ENCODE measurements at places on chromosomes 2 and 18.

GRCh38 chr2:32810909-32811495 is 135.8 kb upstream of the LTBP1 start:
- no peak for DNase-seq
- no peak overlapping the region for H3K4me3 ChIP-seq
- H3K27me3 ChIP-seq, result no peaks in the 10 kb centered on the region
- H3K4me1 ChIP-seq, result no peaks in the 10 kb centered on the region

GRCh38 chr2:241559323-241560161 is 997 bp downstream of the BOK start:
- DNase-seq, result no peak
- H3K27me3 ChIP-seq, result peaks cover 33% of the 10 kb centered on the region
- peaks cover 4% of the 10 kb centered on the region for H3K36me3 ChIP-seq
- peak overlapping the region; percentile 86 for H3K4me3 ChIP-seq
- peaks cover 9% of the 10 kb centered on the region for H3K4me1 ChIP-seq

DNA sequence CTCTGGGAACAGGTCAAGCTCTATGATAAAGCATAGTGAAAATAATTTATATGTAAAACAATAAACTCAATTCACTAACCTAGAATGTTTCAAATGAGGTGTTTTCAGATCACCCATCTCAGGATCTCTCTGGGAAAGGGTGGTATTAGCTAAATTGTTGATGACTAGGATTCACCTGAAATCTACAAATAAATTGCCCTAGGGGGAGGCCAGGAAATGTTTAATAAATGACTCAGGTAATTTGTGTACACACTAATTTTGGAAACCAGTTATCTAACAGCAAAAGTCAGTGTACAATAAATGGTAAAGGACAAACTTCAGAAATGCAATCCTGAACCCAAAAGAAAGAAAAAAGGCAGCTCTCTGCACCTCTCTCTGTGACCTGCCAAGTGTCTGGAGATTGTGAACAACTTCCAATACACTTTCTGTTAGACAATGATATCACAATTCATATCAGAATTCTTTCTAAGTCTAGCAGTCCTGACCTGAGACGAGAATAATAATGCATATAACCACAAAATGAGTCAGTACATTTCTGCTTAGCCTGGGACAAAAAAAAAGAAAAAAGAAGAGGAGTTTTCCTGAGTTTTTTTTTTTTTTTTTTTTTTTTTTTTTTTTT is 760.0 kb downstream of the EPHA4 start:
- no peak overlapping the region for H3K27ac ChIP-seq
- H3K36me3 ChIP-seq, result no peaks in the 10 kb centered on the region
- no peak overlapping the region for H3K4me3 ChIP-seq
- no peaks in the 10 kb centered on the region for H3K4me1 ChIP-seq
- no peak for DNase-seq

- H3K4me3 ChIP-seq, result no peak overlapping the region
- peaks cover 18% of the 10 kb centered on the region for H3K4me1 ChIP-seq
- no peaks in the 10 kb centered on the region for H3K36me3 ChIP-seq
- H3K27me3 ChIP-seq, result no peaks in the 10 kb centered on the region
- DNase-seq, result no peak
Measured at GRCh38 chr2:26458365-26459042, 19.4 kb downstream of the OTOF start.

DNA sequence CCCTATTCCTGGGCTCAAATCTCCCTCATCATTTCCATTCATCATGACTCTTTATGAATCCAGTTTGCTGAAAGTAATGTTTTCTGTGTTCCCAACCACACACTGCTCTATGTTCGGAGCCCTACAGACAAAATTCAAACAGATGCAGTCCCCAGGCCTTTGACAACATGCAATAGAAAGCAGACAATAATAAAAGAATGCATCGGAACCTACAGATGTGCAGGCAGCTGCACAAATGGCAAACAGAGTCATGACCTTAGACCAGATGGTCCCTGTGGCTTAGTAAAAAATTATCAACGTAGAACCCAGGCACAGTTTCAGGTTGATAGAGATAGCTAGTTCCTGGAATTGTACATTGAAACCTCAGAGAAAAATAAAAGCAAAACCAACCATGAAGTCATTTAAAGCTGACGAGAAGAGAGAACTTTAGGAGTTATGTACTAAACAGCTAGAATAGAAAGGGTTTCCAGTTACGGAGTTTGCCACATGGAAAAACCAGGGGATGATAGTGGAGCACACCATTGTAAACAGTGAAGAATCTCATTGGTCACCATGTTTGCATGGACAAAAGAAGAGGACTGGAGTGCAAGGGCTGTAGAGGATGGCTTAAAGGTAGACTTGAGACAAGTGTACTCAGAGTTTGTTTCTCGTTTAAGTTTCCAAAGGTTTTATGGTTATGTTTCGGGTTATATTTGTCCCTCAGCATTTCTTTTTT is 23.2 kb upstream of the ACVR1 start:
- no peak overlapping the region for H3K27ac ChIP-seq
- no peaks in the 10 kb centered on the region for H3K36me3 ChIP-seq
- peaks cover 5% of the 10 kb centered on the region for H3K4me1 ChIP-seq
- DNase-seq, result no peak
- no peak overlapping the region for H3K4me3 ChIP-seq

GRCh38 chr2:166888180-166888579 is at the start of gene XIRP2:
XIRP2 (plus strand) TSS chr2:166888480; CDS start chr2:166903483, 15,003 bp downstream.
- peaks cover 11% of the 10 kb centered on the region for H3K4me1 ChIP-seq
- DNase-seq, result no peak
- H3K27ac ChIP-seq, result peak within 1 kb of the TSS; percentile 78
- H3K27me3 ChIP-seq, result no peaks in the 10 kb centered on the region

DNA sequence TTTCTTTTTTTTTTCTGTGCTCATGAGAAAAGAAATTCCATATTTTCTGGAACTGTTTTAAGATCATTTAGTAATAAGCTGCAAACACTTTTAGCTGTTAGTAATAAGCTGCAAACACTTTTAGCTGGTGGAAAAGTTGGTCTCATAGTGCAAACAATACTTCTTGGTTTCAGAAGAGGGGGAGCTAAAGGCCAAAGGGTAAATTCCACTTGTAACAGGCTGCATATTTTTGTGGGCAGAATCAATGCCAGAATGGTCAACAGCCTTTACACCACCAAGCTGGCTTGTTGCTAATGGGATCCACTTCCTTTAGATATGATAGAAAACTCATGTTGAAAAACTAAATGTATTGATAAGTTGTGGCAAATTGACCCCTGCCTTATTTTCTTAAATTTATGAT is 356.8 kb downstream of the NR4A2 start:
- H3K4me1 ChIP-seq, result peaks cover 42% of the 10 kb centered on the region
- H3K27ac ChIP-seq, result peak overlapping the region; percentile 85
- H3K4me3 ChIP-seq, result peak overlapping the region; percentile 1
- no peaks in the 10 kb centered on the region for H3K27me3 ChIP-seq

DNA sequence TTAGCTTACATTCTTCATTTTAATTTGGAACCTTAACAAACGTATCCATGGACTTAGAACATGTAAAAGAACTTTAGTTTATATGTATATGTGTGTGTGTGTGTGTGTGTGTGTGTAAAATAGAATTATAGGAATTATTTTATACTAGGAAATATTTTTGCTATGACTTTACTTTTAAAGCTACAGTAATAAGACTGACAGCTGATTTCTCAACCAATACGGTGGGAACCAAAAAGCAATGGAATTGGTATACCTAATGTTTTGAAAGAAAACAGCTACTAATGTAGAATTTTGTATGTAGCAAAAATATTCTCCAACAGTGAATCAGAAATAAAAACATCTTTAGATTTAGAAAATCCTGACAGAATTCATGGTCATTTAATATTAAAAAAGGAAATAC is 146.5 kb upstream of the ARL4C start:
- H3K4me3 ChIP-seq, result no peak overlapping the region
- H3K27ac ChIP-seq, result no peak overlapping the region
- peaks cover 7% of the 10 kb centered on the region for H3K36me3 ChIP-seq
- H3K4me1 ChIP-seq, result no peaks in the 10 kb centered on the region
- DNase-seq, result no peak

DNA sequence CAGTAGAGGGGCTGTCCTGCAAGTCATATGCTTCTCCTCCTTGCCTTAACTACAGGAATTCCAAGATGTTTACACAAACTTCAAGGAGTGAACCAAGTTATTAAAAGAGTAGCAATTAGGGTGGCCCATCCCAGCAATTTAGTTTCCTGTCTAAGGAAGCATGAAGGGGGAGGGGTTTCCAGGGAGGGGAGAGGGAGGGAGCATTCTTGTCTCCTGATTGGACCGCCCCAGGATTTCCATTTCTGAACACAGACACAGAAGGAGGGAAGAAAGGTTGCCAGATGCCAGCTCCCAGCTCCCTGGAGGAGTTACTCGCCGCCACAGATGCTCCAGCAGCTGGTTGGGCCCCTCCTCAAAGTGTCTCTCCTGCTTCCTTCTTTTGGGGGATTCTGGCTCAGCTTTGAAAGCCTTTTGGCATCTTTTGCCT is 107.6 kb downstream of the TRIB2 start:
- no peaks in the 10 kb centered on the region for H3K27me3 ChIP-seq
- DNase-seq, result no peak
- H3K27ac ChIP-seq, result peak overlapping the region; percentile 81
- H3K36me3 ChIP-seq, result no peaks in the 10 kb centered on the region
- H3K4me1 ChIP-seq, result peaks cover 37% of the 10 kb centered on the region
- H3K4me3 ChIP-seq, result no peak overlapping the region

DNA sequence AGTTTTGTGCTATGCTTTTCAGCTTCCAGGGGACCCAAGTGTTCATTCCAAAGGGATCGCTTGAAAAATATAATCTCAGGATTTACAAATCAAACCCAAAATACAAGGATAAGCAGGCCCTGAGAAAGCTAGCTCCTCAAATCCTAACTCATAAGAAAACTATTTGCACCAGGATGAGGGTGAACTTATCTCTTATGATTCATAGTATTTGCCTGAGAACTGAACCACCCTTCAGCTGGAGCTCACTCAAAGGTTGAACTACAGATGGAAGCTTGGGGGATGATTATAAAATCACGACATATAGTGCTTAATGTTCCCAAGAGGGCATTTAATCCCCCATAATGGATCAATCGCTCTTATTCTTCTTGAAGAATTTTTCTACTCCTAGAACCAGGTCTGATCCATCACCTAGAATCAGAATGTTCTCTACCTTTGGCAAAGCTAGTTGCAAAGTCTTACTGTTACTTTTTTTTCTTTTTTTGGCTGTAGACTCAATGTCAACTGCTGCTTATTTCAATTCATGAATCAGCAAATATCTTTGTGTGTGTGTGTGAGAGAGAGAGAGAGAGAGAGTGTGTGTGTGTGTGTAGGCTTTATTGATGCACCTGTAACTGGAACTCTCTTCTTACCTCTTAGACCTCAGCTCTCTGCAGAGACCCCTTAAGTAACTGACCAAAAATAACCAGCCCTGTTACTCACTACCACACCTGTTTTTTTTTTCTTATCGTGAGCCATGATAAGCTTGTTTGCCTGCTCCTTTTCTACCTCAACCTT is 44.8 kb downstream of the ARL4C start:
- DNase-seq, result no peak
- peaks cover 2% of the 10 kb centered on the region for H3K36me3 ChIP-seq
- no peak overlapping the region for H3K4me3 ChIP-seq

Data from neural crest cell (in vitro differentiated cells).